ENCODE measurements at places on chromosomes 4 and X. TPM values are rescaled to one million over a fixed set of nuclear protein-coding genes. Genes with fewer than 3 reads are reported as not detected.

The CYTL1 gene
- total RNA-seq = 82.4 TPM

The SPACA5 gene
- total RNA-seq = not detected

The ZXDA gene
- total RNA-seq = not detected

DNA sequence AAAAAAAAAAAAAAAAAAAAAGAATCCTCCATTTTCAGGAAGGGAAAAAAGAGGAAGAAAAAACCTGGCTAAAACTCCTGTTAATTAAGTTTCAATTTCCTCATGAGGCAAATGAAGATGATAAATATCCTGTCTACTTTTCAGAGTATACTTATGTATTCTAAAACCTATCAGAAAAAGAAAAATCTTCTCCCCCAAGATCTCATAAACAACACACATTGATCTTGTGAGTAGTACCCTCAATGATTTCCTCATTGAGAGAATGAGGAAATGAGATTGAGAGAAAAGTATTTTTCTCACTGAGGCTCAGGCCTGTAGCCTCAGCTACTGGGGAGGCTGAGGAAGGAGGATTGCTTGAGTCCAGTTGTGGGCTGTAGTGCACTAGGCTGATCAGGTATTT lies 146.7 kb downstream of the TET2 start:
- H3K4me3 ChIP-seq = no peak overlapping the region
- no peak overlapping the region for H3K27ac ChIP-seq
- H3K27me3 ChIP-seq = no peaks in the 10 kb centered on the region
- H3K4me1 ChIP-seq = no peaks in the 10 kb centered on the region

DNA sequence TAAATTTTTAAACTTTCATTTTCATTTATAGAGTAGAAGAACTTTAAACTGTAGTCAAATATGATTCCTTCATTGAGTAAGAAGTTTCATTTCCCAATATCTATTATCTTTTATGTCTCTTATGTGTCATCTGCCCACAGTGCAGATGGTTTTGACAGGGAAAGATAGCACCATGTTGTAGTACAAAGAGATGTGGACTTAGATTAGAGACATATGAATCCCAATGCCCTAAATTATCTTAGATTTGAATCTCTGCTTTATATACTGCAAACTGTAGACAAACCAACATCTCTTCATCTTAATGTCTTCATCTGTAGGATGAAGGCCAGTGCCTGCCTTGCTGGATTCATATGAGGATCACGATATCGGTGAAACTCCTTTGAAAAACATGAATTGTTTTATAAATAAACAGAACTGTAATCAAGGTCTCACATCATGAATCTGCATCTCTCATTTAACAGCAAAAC lies 217.5 kb downstream of the BANK1 start:
- H3K4me1 ChIP-seq = peaks cover 20% of the 10 kb centered on the region
- no peak overlapping the region for H3K4me3 ChIP-seq
- H3K27ac ChIP-seq = no peak overlapping the region

- H3K4me1 ChIP-seq = no peaks in the 10 kb centered on the region
- no peak overlapping the region for H3K4me3 ChIP-seq
- no peak for DNase-seq
Observed at GRCh38 chrX:38375891-38376290, 23.5 kb downstream of the OTC start.

DNA sequence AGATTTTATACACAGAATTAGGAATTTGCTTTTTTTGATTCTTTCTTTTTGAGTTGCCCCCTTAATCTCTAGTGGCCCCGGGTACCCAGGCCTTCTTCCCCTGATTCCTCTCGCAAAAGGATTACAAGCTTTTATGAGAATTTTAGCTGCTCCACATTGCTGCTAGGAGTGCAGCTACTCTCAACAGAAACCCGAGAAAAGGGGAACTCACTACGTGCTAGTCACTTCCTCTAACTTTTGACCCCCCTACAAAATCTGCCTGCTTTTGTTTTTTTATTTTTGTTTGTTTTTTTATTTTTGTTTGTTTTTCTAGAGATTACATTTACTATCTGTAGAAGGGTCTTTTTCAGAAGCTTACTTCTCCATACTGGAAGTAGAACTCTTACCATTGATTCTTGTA lies 64.1 kb downstream of the ZNF81 start:
- no peak overlapping the region for H3K27ac ChIP-seq
- no peak overlapping the region for H3K4me3 ChIP-seq
- no peak for DNase-seq

DNA sequence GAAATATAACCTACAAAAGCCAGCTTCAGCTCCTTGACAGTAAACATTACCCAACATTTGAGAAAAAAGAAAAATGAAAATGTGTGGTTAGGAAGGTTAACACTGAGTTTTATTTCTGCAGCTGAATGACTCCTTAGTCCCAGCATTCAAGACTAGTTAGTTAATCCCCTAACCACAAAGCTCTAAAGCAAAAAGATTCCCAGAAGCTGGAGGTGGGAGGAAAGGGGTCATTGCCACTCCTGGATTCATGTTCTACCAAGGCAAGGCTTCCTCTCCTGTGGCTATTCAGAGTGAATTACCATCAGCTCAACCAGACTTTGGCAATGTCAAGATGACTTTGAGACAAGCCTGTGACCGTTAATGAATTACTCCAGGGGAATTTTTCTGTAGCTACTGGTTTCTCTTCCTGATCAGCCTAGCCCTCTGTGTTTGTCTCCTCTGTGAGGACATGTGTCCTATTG lies 63.6 kb downstream of the HADH start:
- H3K27ac ChIP-seq = no peak overlapping the region
- H3K27me3 ChIP-seq = no peaks in the 10 kb centered on the region
- H3K4me3 ChIP-seq = no peak overlapping the region
- peaks cover 3% of the 10 kb centered on the region for H3K4me1 ChIP-seq
- DNase-seq = no peak
